Mesangial cell (primary cell): ENCODE measurements at places on chromosomes 16 and 17. TPM values are rescaled to one million over a fixed set of nuclear protein-coding genes. Genes with fewer than 3 reads are reported as not detected.

Gene HOXB3
- total RNA-seq = 16.0 and 39.2 TPM in 2 replicates

Gene MYLK3
- under 0.01 and 0.13 TPM in 2 replicates for total RNA-seq

Gene CASKIN2
- 12.5 and 26.1 TPM in 2 replicates for total RNA-seq

Gene LGALS9C
- total RNA-seq = not detected in 2 replicates

Gene LGALS9B
- total RNA-seq = not detected in 2 replicates

Gene ACE
- total RNA-seq = 0.25 and 0.49 TPM in 2 replicates

Gene OSGIN1
- total RNA-seq = 1.6 and 3.5 TPM in 2 replicates

Gene TBC1D3E
- total RNA-seq = 2.9 TPM in 1 of 2 replicates, not detected in the other

Gene PRR11
- total RNA-seq = 8.6 and 61.8 TPM in 2 replicates

Gene EVPLL
- total RNA-seq = not detected in 2 replicates
